ENCODE measurements at places on chromosomes 2 and 18.

- no peak for DNase-seq
Observed at GRCh38 chr18:59332986-59333385, 14.5 kb upstream of the CPLX4 start.

GRCh38 chr2:126894082-126894481 lies 4.6 kb upstream of the TEX51 start:
- no peak for DNase-seq

GRCh38 chr18:1483385-1483784 lies 578.7 kb downstream of the ADCYAP1 start:
- peak; percentile 47 for DNase-seq

DNA sequence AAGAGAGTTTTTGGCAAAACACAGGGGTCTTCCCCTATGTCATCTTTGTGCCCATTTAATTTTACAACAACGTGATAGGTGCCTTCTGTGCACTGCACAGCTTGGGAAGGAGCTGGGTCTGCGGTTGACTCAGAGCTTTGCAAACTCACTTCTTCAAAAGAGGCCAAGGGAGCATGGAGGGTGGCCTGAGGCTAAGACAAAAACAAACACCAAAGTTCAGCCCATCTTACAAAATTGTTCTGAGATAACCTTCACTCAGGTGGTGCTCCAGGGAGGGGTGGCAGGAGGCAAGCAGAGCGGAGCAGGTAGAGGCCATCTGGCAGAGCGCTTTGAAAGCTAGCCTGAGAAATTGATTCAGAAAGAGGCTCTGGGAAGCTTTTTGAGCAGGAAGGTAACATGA lies 9.8 kb downstream of the SOWAHC start:
- DNase-seq = no peak

- no peak for DNase-seq
Observed at GRCh38 chr18:73245345-73245744, 377.6 kb upstream of the NETO1 start.

DNA sequence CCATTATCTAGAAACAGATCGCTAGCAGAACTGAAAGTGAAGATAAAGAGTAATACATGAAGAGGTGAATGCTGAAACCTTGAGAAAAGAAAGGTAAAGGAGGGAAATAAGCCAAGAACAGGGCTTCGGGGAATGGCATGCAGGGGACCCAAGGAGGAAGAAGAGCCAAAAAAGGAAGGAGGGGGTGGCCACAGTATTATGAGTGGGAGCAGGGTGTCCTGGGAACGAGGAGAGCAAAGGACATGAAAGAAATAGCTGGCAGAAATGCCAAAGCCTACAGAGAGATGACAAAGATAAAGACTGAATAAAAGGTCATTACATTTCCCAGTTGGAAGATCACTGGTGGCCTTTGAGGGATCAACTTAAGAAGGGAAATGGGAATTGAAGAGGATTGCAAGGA lies 82.9 kb downstream of the ACTR3 start:
- no peak for DNase-seq

GRCh38 chr18:45291621-45292615 lies 323.4 kb upstream of the SLC14A2 start:
- peak; percentile 43 for DNase-seq

- no peak for DNase-seq
Observed at GRCh38 chr2:44934983-44935728, 6.3 kb upstream of the SIX3 start.

- no peak for DNase-seq
Observed at GRCh38 chr2:135637456-135638087, 104.1 kb upstream of the UBXN4 start.

GRCh38 chr18:64333584-64333983 lies 184.7 kb upstream of the LINC00305 start:
- DNase-seq = no peak

DNA sequence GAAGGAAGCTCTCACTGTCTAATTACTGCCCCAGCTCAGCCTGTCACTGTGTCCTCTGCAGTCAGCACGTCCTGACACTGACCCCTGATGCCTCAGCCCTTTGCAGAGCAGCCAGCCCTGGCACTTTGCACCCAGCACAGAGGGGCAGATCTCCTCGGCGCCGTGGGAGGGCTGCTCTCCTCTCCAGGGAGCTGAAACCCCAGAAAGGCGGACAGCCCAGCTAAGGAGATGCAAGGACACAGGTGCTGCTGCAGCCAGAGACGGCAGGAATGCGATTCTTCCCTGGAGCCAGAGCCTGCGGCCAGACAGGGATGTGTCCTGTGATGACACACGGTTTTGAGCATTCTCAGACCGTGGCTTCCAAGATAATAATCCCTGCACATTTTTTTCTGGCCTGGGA lies 34.5 kb upstream of the SIX3 start:
- no peak for DNase-seq
